ENCODE measurements at places on chromosomes 11 and 22.
A peak's percentile ranks its signal among the peaks of the same experiment; 100 is the strongest.

- no peak for DNase-seq
Observed at GRCh38 chr11:47220401-47220821, 5.6 kb downstream of the DDB2 start.

GRCh38 chr11:12154871-12155668 is 44.7 kb downstream of the MICAL2 start:
- DNase-seq, result no peak

DNA sequence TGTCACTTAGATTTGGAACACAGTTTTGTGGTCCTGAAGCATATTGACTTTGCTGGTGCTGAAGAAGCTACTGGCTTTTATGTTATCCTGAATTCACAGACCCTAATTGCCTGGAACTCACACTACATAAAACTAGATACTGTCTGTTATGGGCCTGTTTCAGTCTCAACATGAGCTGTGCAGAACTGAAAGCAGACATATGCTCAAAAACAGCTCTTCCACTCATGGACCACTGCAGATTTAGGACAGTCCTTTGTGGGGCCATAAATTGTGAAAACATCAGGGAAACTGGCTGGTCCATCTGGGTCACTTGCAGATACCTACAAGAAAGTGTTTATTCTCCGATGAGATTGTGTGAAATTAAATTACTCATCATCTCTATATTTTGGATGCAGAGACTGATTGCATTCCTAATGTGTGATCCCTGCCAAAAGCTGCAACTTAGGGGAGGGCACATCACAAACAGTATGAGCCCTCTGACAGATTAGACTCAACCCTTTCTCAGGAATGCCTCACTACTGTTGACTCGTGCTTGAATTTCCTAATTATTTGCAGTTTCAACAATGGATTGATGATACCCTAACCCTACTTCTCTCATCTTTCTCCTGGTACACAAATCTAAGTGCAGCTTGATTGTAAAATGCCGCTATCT is 10.2 kb upstream of the CLNS1A start:
- DNase-seq, result no peak

GRCh38 chr11:108131993-108132392 is 10.6 kb downstream of the ACAT1 start:
- no peak for DNase-seq

GRCh38 chr11:119615003-119615881 is 113.8 kb downstream of the NECTIN1 start:
- DNase-seq, result no peak

DNA sequence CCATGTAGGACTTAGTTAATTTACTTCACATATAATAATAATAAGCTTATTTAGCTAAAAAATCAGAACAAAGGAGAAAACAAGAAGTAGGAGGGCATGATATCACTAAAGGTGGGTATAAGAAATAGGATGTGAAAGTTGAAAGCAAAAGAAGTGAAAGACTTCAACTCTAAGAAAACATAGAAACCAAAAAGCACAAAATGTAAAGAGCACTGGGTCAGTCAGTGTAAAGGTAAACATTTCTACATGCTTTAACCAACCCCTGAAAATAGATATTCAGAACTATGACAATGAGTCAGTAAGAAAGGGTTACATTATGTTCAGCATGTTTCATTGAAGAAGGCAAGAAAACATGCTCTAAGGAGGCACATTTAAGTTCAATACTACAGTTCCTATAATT is 298.8 kb downstream of the SWAP70 start:
- no peak for DNase-seq

GRCh38 chr11:70628855-70629844 is 230.8 kb downstream of the CTTN start:
- DNase-seq, result no peak

GRCh38 chr22:48368975-48369525 is 1458.6 kb downstream of the BRD1 start:
- no peak for DNase-seq

GRCh38 chr11:75601494-75601893 is 39.4 kb downstream of the SERPINH1 start:
- DNase-seq, result no peak

DNA sequence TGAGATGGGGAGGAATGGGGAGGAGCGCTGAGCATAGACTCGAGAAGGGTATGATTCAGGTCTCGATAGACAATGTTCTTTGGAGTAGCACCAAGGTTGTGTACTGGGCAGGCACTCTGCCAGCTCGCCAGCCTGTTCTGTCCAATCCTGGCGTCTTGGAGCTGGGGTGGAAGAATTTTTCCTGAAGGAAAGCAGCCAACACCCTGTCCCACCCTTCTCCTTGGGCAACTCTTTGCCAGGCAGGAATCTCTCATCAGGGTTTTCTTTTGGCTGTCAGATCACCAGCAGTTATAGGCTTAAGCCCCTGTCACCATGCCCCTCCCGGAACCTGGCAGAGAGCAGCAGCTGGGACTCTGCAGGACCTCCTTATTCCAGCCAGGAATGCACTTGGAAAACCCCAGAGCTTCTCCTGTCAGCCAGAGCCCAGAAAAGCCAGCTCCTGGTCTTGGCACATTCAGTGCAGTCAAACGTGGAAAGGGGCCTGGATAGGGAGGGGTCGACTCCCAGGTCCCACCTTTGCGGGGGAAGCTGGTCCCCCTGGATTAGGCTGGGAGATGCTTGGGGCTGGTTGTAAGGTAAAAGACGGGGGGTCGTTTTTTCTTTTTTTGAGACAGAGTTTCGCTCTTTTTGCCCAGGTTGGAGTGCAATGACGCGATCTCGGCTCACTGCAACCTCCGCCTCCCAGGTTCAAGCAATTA is 14.4 kb upstream of the SPTBN2 start:
- no peak for DNase-seq

GRCh38 chr11:117900121-117900648 is 23.7 kb upstream of the FXYD6 start:
- DNase-seq, result no peak

- DNase-seq, result no peak
Observed at GRCh38 chr11:46896719-46897406, 21.5 kb downstream of the LRP4 start.

- no peak for DNase-seq
Observed at GRCh38 chr11:78261828-78262227, 73.1 kb downstream of the USP35 start.

DNA sequence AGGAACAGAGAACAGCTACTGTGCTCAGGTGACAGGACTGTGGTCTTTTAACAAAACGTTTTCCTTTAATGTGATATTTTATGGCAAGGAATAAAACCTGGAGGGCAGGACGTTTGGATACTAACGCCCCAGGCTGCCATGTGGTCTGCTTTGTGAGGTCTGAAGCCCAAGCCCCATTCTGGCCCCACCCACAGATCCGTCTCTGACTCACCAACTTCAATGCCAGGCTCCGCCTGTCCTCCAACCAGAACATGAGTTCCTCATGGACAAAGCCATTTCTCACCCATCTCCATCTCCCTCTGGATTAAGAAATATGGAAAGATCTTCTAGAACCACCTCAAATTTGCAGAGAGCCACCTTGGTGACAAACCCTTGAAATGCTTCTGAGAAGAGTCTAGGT is 148.8 kb downstream of the CRYBB2 start:
- no peak for DNase-seq

- no peak for DNase-seq
Observed at GRCh38 chr11:85718126-85718943, 32.3 kb upstream of the CCDC89 start.

DNA sequence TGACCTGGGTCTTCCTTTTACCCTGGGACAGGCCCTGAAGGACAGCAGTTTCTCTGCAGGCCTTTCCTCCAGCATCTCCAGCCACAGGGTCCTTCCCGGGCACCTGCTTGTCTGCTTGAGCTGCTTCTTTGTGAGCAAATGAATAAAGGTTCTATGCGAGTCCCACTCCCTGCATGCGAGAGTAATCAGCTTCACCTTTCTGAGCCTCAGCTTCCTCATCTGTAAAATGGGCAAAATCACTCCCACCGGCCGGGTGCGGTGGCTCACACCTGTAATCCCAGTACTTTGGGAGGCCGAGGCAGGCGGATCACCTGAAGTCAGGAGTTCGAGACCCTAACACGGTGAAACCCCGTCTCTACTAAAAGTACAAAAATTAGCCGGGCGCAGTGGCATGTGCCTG is 31.1 kb downstream of the IFT27 start:
- no peak for DNase-seq

DNA sequence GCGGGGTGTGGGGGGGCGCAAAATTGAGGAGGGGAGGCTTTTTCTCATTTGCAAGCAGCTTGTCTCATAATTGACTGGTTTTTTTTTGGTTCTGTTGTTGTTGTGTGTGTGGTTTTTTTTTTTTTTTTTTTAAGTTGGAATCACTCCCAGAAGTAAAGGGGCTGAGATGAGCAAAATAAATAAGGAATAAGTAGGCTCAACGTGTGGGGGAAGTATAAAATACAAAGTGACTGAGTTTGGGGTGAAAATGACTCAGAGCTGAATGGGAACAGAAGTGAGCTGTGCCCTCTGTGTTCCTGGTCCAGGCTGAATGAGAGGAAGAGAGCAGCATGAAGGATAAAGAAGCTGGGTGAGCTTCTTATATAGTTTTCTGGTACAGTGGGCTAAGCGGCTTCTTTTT is 90.0 kb downstream of the GRIK4 start:
- no peak for DNase-seq

DNA sequence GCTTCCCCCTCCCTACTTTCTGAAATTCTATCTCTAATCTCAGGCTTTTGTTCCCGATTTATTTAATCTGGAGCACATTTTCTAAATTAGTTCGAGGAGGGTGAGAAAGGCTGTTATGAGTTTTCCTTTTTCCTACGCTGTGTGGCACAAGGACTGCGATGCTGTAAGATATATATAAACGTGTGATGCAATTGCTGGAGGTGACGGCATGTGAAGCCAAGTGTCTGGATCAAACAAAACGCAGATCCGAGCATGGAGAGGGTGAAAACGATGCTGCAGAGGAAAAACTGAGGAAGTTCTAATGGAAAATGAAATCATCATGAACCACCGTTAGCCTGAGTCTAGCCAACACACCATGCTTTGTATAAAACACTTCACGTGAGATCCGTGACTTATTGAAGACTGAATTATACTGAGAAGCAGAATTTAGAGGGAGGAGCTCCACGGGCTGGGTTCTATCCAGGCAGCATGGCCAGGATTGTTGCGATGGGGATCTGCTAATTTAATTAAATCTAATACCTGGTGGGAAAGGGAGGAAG is 4.4 kb downstream of the PKNOX2 start:
- no peak for DNase-seq

DNA sequence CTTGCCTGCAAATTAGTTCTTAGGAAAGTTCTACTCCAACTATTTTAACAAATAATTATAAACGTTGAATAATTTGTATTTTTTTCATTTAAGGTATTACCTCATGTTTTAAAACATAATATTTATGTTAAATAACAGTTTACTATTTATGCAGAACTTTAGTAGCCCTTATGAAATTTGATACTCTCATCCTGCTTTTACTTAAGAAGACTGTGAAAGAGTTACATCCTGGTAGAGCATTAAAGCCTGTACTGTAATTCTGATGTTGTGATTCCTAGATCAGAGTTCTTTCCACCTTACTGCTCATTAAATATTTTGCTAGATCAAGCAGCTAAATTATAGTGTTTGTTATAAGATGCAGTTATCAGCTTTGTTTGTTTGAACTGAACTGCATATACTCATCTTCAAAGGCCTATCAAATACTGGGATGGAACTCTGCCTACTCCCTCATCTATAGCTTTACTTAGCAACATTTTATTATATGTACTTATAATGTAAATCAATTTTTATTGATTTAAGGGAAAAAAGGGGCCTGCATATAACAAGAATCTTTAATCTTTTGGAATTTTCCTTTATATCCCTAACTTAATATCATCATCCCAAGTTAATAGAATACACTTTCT is 304.2 kb downstream of the DYNC2H1 start:
- no peak for DNase-seq

DNA sequence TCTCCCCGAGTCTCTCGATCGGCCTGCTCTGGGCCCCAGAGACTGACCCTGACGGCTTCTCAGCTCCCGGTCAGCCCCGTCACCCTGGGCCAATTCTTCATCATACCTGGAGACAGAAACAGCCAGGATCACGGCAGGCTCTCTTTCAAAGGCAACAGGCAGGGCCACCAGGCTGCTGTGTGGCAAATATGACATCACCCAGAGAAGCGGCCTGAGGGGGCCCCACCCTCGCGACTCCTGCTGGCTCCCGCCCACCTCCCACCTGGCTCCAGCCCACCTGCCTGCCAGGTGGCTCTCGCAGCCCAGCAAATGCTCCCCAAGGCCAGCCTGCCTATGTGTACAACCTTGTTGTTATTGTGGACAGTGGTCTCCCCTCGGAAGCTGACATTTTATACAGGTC is 24.9 kb upstream of the PACSIN2 start:
- DNase-seq, result no peak

GRCh38 chr11:2092956-2093412 is 46.2 kb downstream of the IGF2 start:
- DNase-seq, result peak; percentile 57

- DNase-seq, result no peak
Observed at GRCh38 chr11:113874581-113875233, 665 bp downstream of the USP28 start.

DNA sequence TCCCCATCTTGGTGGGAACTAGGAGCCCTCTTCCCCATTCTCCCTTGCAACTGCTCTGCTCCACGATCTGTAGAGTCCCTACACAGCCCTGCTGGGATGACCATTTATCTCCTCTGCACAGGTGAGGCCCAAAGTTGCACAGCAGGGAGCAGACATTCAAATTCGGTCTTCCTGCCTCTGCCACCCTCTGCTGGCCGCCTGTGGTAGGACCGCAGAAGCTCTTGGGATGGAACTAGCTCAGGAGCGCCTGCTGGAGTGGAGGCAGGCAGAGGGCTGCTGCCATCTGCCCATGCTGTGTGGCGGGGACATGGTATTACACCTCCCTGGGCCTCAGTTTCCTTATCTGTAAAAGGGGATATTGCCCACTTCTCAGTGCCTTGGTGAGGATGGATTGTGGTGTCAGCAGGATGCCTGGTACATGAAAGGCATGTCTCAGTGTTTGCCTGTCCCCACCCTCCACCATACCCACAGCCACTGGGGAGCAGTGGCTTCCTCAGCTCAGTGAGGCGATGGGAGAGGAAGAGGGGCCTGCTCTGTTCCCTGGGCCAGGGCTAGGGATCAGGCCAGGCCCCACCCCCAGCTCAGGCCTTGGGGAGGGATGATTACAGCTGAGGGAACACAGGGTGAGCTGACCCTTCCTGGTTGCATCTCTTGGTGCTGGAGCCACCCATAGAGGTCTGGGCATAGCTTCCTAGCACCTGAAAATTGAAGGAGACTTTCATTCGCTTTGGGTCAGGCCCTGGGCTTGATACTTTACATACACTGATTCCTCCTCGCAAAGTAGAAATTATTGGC is 11.3 kb upstream of the OMP start:
- peak; percentile 82 for DNase-seq

- no peak for DNase-seq
Observed at GRCh38 chr11:106986261-106986660, 32.0 kb downstream of the GUCY1A2 start.

DNA sequence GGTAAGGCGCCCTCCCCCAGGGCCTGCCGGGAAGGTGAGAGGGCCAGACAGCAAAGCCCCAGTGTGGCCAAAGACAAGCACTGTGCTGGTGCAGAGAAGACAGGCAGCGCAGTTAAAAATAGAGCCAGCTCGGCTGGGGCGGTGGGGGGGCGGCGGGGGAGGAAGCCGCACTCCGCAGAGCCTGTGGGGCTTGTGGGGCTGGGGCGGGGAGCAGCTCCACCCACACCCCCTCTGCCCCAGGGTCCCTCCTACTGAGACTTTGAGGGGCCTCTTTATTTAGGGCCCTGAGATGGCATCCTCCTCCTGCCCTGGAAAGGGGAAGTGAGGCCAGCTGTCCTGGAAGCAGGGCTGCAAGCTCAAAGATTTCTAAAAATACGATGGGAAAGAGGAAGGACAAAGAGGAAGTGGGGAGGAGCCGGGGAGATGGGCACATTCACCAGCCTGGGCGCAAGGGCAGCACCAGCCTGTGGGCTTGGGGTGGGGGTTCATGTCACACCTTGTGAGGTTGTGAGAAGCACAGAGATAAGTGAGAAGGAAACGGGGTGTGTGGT is 2.6 kb downstream of the CYTH4 start:
- DNase-seq, result peak; percentile 48
